K562 (cell line): ENCODE measurements at places on chromosomes 5 and 9. TPM values are rescaled to one million over a fixed set of nuclear protein-coding genes. Genes with fewer than 3 reads are reported as not detected.

GRCh38 chr5:9892696-9893095, 262.5 kb upstream of the TAS2R1 start:
- no peak overlapping the region for H3K4me3 ChIP-seq
- no peak overlapping the region for H3K27ac ChIP-seq
- H3K4me1 ChIP-seq: no peaks in the 10 kb centered on the region
- no peak for DNase-seq
- H3K27me3 ChIP-seq: no peaks in the 10 kb centered on the region

DNA sequence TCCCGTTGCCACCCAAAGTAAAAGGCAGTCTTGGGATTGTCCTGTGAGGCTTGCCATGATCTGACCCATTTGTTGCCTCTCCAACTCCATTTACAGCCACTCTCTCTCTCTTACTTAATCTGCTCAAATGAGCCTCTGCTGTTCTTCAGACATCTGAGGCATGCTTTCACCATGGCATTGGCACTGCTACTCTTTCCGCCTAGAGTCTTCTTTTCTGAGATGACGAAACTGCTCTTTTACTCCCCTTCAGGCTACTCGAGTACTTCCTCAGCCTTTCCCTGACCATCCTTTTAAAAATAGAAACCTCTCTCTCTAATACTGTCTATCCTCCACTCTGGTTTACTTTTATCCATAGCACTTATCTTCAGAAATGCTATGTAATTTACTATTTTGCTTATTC, 9.0 kb downstream of the FOCAD start:
- H3K4me1 ChIP-seq: no peaks in the 10 kb centered on the region
- no peaks in the 10 kb centered on the region for H3K36me3 ChIP-seq
- no peak overlapping the region for H3K4me3 ChIP-seq
- H3K27me3 ChIP-seq: no peaks in the 10 kb centered on the region
- peak overlapping the region; percentile 40; the same call in 1 of the 3 replicates for H3K27ac ChIP-seq

GRCh38 chr5:35374584-35374983, 144.3 kb upstream of the PRLR start:
- no peak for DNase-seq
- no peaks in the 10 kb centered on the region for H3K4me1 ChIP-seq
- H3K36me3 ChIP-seq: no peaks in the 10 kb centered on the region
- H3K4me3 ChIP-seq: no peak overlapping the region
- no peak overlapping the region for H3K27ac ChIP-seq

GRCh38 chr5:1564824-1565736, 41.3 kb upstream of the LPCAT1 start:
- no peak for DNase-seq
- H3K36me3 ChIP-seq: no peaks in the 10 kb centered on the region
- H3K27ac ChIP-seq: no peak overlapping the region
- no peak overlapping the region for H3K4me3 ChIP-seq

IFNA13 gene
- not detected in 2 replicates for total RNA-seq
